ENCODE measurements at places on chromosomes 3 and 15.

DNA sequence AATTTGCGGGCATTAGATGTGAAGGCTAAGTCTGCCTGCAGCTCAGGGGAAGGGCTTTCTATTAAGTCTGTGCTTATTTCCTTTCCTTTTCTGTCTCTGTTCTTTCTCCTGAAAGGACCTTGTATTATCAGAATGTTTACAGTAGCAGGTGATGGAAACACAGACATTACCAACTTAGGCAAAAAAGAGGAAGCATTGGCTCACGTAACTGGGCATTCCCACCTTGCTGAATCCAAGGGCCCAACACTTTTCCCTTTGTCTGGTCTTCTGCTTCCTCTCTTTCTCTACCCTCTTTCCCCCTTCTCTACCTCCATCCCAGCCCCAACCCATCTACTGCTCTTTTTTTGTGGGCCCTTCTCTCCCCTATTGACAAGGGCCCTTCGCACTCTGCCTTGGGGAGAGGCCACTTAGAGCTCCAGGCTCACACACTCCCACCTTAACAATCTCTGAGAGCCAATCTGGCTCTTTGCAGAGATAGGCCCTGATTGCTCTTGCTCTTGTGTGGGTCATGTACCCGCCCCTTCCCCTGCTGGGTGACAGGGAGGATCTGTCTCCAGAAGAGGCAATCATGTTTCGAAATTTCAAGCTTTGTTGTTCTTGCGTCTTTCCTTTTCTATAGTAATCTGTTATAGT is 35.0 kb downstream of the ACAA1 start:
- DNase-seq: no peak

DNA sequence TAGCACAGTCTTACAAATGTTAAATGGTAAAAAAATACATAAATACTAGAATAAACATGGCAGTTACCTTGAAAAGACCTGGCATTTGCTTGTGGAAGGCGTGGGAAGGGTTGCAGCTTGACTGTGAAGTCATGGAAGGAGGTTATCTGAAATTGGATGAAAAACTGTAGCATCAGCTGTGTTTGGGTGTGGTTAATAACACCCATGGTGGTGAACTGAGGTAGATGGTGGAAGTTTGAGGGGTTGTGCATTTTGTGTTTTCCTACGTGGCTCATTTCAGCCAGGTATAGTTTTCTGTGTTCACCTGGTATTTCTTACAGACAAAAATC is 46.5 kb downstream of the PSMD6 start:
- DNase-seq: no peak

DNA sequence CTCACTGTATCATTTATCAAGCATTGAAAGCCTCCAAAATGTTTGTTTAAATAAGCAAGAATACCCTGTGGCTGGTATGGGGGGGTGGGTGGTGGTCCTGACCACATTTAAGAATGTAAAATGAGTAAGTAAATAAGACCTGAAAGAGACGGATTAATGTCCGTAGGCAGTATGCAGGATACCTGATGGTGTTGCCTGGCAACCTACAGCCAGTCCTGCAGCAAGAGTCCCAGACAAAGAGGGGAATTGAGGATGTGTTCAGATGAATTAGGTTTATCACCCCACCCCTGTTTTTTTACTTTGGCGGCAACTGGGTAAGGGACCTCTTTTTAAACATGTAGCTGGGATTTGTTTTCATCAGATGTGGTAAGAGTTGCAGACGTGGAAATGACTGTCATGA is 99.8 kb upstream of the BFSP2 start:
- DNase-seq: no peak

DNA sequence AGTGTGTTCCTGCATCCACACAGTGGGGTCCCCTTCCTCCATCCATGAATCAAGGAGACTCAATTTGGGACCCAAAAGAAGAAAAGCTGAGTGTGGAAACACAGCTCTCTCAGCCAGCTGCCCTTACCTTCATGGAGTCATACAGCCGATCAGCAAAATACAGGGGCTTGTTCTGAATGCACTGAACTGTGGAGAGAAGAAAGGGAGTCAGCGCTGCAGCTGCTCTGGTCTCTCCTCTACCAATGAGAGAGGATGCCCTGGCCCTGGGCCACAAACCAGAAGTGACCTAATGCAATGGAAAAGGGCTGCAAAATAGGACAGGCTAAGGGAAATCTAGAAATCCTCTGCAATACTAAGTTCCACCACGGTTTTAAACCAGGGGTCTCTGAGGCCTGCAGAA is 46.7 kb downstream of the ANXA2 start:
- no peak for DNase-seq

GRCh38 chr15:44532689-44533088 is 4.3 kb upstream of the EIF3J start:
- DNase-seq: no peak

DNA sequence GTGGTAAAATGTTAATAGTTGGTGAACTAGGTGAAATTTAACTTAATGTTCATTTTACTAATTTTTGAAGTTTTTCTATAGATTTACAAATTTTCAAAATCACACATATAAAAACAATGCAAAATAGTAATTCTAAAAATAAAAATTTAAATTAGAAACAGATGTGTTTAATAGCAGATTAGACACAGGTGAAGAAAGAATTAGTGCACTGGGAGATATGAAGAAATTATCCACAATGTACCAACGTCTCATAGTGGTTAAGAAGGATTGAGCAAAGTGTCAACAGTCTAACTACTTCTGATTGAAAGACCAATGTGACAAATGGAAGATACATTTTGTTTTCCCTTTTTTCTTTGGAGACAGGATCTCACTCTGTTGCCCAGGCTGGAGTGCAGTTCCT is 26.5 kb downstream of the SPG11 start:
- no peak for DNase-seq

DNA sequence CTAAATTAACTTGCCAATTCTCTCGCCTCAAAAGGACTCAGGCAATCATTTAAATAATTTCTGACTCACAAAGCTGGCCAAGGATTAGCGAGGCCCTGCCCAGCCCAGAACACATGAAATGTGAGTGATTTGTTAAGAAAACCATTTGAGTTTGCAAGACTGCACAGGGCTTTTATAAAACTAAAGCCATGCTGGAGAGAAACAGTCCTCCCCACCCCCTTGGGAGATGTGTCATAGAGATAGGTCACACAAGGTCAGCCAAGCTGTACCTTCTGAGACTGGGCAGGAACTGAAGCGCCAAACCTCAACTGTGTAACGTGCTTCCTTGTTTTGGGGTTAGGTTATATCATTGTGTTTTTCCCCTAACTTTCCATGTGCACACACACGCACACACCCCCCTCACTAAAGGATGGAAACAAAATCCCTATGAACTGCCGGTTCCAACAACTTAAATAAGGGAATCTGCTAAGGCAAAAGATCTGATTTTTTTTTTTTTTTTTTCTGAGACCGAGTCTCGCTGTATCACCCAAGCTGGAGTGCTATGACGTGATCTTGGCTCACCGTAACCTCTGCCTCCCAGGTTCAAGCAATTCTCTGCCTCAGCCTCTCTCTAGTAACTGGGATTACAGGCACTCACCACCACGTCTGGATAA is 8.1 kb downstream of the SPATA12 start:
- DNase-seq: no peak

DNA sequence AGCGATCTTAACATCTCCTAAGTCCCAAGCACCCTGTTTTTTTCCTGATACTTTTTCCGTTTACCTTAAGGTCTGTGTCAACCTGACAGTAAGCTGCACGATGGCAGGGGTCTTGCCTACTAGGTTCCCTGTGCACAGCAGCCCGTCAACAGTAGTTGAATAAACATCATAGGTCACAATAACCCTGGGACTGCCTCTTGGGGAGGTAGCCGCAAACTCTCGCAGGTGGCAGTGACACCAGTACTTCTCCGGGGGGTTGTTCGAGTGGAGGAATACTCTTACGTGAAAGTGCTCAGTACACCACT is 365 bp upstream of the PDCD6IP start:
- DNase-seq: no peak

DNA sequence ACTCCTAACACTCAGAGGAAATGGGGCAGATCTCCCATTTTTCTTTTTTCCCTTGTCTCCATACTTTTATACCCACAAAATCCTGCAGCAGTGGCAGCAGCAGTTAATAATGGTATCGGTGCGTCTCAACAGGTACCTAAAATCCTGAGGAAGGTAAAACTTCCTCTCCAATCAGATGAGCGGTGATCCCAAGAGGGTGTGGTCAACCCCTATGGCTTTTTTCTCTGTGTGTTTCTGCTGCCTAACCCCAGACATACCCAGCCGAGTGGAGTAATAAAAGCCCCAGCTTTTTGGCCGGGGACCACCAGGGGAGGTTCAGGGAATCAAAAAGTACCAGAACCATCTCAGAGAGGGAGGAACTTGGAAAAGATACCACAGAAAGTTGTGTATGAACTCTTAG is 9.1 kb downstream of the GK5 start:
- DNase-seq: no peak

DNA sequence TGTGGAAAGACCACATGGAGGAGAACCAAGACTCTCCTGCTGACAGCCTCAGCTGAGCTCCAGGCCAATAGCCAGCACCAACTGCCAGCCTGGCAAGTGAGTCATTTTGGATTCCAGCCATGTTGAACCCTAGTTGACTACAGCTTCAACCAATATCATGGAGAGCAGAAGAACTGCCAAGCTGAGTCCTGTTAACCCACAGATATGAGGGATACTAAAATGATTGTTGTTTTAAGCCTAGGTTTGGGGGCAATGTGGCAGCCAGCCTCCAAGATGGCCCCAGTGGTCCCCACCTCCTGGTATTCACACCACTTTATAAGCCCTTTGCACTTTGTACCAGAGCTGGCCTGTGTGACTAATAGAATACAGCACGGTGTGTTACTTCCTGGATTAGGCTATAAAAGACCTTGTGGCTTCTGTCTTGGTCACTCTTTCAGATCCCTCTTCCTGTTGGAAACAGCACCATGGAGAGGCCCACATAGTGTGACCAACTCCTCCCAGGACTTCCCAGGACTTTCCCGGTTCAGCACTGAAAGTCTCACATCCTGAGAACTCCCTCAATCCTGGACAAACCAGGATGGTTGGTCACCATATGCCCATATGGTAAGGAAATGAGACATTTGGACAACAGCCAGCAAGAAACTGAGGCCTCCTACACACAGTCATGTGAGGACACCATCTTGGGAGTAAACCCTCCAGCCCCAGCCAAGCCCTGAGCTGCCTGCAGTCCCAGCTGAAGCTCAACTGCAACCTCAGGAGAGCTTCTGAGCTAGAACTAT is 32.4 kb upstream of the CDV3 start:
- peak; percentile 18 for DNase-seq

- no peak for DNase-seq
Observed at GRCh38 chr3:157916672-157917071, 189.5 kb downstream of the SHOX2 start.

- DNase-seq: peak; percentile 60
Observed at GRCh38 chr15:67107014-67107812, 41.8 kb downstream of the SMAD3 start.

- DNase-seq: no peak
Observed at GRCh38 chr15:58235961-58236360, 97.8 kb downstream of the AQP9 start.

DNA sequence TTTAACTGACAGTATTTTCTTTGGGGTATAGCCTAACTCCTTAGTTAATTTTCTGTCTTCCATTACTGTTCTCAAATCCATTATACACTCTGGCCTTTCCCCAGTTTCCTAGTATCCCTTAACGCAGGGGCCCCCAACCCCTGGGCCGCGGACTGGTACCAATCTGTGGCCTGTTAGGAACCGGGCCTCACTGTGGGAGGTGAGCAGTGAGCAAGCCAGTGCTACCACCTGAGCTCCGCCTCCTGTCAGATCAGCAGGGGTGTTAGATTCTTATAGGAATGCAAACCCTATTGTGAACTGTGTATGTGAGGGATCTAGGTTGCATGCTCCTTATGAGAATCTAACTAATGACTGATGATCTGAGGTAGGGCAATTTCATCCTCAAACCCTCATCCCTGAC is 75.1 kb downstream of the DOCK3 start:
- DNase-seq: no peak

DNA sequence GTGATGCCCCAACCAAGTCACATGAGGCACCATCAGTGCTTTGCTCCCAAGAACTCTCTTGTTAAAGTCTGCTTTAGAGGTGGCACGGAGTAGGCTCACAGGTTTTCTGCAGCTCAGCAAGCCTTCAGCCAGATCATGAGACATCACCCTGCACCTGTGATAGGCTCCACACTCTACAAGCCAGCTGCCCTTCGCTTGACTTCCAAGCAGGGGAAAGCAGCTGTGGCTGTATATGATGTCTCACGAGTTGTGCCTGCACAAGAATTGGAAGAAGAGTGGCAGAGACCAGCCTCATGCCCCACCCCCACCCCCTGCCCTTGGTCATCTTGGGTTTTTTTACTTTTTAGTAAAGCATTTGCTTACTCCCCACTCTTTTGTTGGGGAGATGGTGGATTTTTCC is 22.5 kb downstream of the MRPS11 start:
- no peak for DNase-seq

DNA sequence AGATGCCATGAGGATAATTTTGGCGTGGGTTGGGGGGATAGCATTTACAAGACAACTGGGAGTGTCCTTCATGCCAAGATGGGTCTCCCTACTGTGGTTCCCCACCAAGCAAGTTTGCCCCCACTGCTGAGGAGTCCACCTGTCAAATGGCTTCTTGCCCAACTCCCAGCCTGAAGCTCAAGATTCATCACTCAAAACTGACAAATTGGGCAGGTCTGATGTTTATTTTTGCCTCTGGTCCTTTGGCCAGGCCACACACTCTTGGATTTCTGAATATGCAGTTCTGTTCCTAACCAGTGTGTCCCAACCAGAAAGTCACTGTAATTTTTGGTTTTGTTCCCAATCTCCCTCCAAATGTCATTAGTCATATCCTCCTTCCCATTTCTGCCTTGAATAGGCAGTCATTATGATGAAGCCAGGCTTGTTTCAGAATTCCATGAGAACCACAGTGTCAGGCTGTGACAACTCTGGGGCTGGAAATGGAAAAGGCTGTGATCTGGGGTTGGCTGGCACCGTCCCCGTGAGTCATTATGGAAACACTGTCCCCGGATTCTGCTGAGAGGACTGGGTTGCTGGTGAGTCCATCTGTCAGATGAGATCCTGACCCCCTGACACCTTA is 29.3 kb upstream of the MEF2A start:
- DNase-seq: peak; percentile 51

DNA sequence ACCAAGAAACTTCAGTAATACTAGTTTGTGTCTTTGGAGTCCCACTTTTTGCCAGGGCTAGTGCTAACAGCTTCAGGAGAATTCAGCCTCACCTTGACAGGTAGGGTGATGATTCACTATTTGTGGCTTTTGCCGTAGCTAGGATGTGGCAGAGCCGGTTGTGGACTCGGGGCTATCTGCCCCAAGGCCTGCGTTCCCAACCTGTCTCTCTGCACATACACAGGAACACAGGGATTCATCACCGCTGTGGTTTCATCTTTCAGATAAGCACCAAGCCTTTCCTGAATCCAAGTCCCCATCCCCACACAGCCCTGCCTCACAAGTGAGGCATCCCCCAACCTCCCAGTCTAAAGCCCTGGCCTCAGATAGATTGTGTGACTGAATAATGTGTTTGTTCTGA is 45.2 kb upstream of the POLG start:
- no peak for DNase-seq

GRCh38 chr3:187954873-187955586 is 198.9 kb upstream of the LPP start:
- no peak for DNase-seq

DNA sequence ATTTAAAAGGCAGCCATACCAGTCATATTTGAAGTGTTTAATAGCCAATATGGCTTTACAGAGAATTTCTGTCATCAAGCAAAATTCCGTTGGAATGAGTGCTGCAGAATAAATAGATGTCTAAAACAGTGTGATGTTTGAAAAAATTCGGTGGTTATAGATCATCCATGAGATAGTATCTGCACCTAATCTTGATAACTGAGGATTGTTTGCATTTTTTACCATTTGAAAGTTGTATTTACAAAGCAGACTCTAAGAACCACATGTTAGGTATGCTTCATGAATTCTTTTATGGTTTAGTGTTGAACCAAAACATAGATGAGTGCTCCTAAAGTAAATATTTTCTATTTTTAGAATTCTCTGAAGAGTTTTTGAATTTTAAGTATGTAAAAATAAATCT is 476.1 kb downstream of the NAALADL2 start:
- DNase-seq: no peak
